Hematopoietic multipotent progenitor cell treated with erythropoietin and hydrocortisone succinate and interleukin-3 and kit ligand, for 6 days (in vitro differentiated cells): ENCODE measurements at places on chromosomes 7 and 10.

DNA sequence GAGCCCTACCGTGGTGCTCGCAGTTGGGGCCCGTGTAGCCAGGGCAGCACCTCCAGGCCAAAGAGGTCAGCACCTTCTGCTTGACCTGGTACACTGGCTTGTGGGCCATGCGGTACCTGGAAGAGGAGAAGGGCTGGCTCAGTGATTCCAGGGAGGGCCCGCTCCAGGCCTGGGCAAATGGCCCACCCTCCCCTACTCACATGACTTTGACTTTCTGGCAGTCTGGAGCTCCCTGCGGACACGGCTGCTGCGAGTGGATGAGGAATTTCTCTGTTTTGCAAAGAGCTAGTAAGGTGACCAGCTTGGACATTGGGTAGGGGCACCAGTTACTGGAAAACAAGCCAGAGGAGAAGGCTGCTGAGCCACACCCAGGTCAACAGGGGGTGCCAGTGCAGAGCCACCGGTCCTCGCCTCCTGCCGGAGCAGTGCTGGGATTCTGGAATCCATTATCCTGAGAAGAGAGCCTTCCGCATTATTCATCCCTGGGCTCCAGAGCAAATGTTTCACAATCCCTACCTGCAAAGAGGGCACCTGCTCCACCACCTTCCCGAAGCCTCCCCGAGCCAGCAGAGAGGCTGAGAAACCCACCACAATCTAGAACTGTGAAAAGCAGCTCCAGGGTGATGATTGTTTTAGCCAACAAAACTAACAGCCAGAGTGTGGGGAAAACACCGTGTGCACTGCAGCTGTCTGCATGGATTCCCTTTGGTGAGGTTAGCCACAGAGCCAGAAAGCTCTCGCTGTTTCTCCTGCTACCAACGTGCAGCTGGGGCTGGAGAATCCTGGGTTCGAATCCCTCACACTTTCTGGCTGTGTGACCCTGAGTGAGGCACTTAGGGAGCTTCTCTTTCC lies 11.8 kb downstream of the MMRN2 start:
- no peak for DNase-seq

- no peak for DNase-seq
Observed at GRCh38 chr10:100081075-100082001, at the start of gene CPN1. Gene CPN1, minus strand, starts transcription at chr10:100081869. Its CDS starts 244 bp downstream, at chr10:100081625.

DNA sequence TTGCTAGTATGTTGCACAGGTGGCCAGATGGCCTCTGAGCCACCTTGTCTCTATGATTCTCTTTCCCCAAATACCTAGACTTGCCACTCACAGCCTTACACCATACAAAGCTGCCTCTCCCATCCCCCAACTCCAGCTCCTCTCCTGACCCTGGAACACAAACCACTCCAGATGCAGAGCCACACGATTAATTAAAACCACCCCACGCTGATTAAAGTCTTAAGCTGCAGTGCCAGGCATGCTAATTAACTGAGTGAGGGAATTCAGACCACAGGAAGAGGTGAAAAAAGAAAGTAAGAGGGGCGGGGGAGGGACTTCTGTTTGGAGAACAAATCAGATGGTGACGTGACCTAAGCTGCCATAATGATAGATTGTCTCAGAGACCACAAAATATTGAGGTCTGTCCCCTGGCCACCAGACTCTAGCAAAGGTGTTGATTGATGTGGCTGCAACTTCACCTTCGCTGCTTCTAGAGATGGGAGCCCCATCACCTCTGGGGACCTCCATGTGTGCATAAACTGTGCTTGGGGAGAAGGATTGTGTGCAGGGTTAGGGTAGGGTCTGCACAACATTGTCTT lies 331.3 kb downstream of the PLXNA4 start:
- no peak for DNase-seq

- DNase-seq, result peak; percentile 17
Observed at GRCh38 chr10:88386204-88386788, 196.8 kb downstream of the RNLS start.

DNA sequence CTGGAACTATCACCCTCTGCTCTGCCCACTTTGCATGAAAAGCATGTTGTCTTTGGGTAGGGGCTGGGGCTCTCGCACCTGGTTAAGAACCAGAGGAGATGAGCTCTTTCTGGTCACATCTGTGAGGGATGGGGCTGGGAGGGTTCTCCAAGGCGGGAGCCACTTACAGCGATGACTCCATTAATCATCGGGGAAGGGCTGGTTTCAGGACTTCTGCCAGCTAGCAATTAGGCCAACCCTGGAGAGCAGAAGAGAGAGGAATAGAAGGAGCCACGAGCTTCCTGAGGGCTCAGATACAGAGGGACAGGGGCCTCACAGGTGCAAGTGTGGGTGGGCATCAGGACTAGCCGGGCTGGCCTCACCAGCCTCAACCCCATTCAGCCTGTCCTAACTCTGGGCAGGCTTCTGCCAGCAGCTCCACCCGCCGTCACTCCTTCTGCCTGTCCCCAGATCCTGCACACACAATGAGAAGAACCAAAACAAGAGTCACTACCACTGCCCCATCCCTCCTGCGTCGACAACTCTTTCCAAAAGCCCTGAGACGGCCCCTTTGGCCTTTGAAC lies 8.4 kb downstream of the AQP1 start:
- DNase-seq, result no peak

GRCh38 chr7:35800718-35801391 lies at the start of gene SEPTIN7:
Gene SEPTIN7, plus strand, starts transcription at chr7:35801057. Its CDS starts 153 bp downstream, at chr7:35801210.
- DNase-seq, result peak; percentile 99

DNA sequence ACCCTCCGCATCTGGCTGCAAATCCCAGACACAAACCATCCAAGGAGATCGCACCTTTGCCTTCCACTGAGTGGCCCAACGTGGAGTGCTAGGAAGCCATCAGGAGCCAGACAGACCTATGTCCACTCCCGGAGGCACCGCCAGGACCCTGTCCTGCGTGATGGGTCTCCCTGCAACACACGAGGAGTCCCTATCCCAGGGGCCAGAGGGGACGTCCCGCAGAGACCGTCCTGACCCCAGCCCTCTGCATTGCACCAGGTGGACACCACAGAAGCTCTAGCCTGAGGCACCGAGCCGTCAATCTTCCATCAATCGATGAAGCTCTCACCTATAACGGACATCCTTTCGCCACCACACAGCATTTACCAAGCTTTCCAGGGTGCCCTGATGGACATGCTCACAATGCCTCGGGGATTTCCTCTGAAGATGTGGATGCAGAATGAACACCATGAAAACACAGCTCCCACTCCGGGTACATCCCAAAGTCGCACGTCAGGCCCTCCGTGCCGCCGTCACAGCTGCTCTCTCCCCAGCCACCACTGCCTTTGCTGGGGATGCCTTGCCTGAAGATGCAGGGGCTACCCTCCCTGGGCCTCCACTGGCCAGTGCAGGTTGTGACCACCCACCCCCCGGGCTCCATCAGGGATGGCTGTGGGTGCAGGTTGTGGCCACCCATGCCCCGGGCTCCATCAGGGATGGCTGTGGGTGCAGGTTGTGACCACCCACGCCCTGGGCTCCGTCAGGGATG lies 54.1 kb downstream of the PTPRN2 start:
- no peak for DNase-seq

- DNase-seq, result no peak
Observed at GRCh38 chr10:98589007-98589406, 142.3 kb upstream of the HPS1 start.

GRCh38 chr7:128163473-128163872 lies 77.6 kb upstream of the LEP start:
- no peak for DNase-seq

DNA sequence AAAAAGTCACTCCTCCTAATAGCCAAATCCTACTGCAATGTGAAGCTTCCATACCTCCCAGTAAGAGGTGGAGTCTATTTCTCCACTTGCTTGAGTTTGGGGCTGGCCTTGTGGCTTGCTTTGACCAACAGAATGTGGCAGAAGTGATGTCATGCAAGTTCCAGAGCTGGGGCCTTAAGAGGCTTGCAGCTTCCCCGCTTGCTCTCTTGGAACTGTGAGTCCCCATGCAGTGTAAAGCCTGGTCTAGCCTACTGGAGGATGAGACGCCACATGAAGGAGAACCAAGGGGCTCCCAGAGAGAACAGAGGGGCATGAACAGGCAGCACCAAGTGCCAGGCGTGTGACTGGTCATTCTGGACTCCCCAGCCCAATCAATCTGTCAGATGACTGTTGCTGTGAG lies 58.6 kb upstream of the OPALIN start:
- peak; percentile 19 for DNase-seq
